ENCODE measurements at places on chromosomes 13 and 19.

- no peak for DNase-seq
These were observed 3.5 kb downstream of the RNF113B start for GRCh38 chr13:98173431-98174152.

- no peak for DNase-seq
These were observed 13.6 kb downstream of the ARHGAP45 start for GRCh38 chr19:1080360-1081161.

GRCh38 chr13:33340631-33341030 is 55.1 kb upstream of the STARD13 start:
- DNase-seq, result no peak

DNA sequence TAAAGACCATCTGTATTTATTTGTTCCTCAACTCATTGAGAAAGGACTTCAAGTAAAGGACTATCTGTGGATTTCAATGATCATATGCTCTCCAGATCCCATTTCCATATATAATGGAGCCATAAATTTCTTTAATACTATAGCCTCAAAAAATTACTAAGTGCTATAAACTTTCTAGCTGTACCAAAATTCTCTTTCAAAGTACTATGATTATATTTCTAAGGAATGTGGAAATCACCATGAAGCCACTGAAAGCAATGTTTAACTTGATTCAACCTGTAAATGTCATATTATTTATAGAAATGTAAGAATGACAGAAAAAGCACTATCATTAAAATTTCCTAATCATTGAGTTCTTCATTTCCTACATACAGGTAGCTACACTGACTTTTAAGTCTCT is 20.7 kb downstream of the TBC1D4 start:
- no peak for DNase-seq

DNA sequence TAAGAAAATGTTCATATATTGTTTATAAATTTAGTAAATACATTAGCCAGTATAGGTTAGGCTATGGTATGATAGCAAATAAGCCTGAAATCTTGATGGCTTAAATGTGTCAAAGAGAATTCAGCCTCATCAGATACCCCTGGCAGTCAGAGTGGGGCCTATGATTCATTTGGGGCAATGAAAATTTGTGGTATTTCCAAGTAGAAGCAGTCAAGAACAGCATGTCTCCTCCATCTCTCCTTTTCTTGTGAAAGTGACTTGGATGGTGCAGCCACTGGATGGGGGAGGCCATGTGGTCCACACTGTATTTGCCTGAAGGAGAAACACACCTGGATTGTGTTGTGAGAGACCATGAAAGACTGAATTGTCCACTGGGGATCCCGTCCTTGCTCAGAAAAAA is 82.7 kb downstream of the DLEU7 start:
- no peak for DNase-seq

GRCh38 chr13:61777271-61777670 is 361.6 kb upstream of the PCDH20 start:
- no peak for DNase-seq

GRCh38 chr13:110991991-110992508 is 77.2 kb upstream of the ANKRD10 start:
- DNase-seq, result no peak

DNA sequence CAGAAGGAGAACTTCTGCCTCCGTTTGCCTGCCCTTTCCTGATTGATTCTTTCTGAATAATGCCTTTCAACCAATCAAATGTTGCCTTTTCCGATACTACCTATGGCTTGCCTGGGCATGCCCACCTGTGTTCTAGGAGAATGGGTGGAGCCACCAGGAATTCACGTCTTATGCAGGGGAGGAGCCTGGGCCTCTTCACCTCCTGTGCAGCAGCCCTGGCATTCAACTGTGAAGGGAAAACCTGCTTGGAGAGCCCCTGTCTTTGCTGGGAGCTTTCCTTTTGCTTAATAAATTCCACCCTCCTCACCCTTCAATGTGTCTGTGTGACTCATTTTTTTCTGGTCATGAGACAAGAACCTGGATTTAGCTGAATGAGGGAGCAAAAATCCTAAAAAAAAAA is 730.7 kb downstream of the UQCRFS1 start:
- no peak for DNase-seq

DNA sequence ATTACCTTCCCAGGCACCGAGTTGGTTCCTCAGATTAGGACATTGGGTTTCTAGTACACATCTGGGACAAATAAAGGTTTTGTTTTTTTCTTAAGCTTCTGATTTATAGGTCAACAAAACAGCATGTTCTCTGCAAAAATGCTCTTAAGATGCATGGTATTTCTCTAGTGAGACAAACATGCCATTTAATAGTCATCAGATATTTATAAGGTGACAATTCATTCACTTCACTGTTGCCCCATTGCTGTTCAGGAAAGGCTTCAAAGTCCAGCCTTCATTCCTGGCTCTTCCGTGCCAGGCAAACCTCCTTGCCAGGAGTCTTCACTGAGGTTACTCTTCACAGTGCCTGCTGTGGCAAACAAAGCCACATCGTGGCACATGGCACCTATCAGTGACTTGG is 156.3 kb upstream of the FNDC3A start:
- DNase-seq, result no peak

DNA sequence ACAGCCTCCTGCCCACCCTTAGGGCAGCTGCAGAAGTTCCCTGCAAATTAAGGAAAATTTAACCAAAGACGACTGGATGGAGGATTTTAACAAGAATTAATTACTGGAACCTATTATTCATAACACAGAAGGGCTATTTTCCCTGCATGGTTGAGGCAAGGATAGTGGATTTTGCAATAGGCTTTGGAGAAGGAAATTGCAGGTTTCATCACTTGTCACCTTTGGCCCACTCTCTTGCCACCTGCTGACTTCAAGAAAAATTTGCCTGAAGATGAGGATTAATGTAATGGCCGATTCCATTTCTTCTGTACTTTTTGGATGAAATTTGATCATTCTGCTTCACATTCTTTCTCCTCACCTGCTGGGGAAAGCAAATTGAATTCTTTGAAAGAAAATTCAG is 261.7 kb downstream of the FGF9 start:
- no peak for DNase-seq

All from activated naive CD4-positive, alpha-beta T cell treated with anti-CD3 and anti-CD28 coated beads, Interleukin-2, amount 50 U/mL, for 72 hours (primary cell).